Left forelimb (tissue), 1 donor: ENCODE measurements at places on chromosomes 16 and 17.
A peak's percentile ranks its signal among the peaks of the same experiment; 100 is the strongest.

GRCh38 chr17:56222255-56222654, 69.0 kb downstream of the ANKFN1 start:
- no peak for DNase-seq

DNA sequence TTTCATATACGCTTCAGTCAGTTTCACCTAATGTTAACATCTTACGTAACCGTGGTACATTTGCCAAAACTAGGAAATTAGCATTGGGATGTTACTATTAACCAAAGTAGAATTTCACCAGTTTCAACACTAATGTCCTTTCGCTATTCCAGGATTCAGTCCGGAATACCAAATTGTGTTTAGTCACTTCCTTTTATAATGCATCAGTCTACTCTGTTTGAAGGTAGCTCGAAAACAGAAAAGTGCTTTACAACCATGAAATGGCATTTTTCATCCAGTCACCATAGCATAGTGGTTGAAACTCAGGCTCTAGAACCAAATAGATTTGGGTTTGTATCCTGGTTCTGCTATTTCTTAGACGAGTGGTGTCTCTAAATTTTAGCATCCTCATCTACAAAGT, 29.4 kb downstream of the AP2B1 start:
- no peak for DNase-seq

DNA sequence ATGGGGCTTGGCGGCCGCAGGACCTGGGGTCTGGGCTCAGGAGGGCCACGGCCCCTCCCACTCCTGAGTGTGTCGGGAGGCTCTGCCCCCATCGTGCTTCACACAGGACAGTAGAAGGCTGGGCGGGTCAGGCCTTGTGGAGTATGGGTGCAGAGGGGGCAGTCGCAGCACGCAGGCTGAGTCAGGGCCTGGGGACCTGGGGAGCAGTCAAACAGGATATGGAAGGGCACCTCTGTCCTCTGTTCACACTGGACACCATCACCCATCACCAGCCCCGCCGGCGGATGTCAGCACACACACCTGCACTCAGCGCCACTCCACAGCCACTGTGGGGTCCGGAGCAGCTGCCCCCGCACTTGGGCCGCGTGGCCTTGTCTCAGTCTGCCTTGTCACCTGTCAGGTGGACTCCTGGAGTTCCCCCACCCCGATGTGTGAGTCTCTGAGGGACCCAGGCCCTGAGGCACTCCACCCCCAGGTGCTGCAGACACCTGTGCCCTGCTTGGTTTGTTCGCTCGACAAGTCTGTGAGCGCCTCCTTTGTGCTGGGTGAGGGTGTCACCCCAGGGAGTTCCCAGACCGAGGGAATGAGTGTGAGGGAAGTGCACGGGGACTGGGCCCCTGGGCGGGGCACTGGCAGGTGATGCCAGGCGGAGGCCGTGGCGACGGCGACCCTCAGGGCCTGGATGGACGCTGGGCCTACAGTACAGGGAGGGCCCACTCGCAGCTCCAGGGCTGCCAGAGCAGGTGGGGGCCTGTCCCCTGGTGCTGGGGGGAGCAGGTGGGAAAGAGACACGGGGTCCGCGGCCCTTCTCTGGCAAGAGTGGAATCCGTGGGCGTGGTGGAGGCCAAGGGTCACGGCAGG, 31.7 kb downstream of the ZFPM1 start:
- no peak for DNase-seq

- DNase-seq, result peak; percentile 20
Observed at GRCh38 chr17:66837226-66837625, 2.3 kb downstream of the CACNG5 start.

DNA sequence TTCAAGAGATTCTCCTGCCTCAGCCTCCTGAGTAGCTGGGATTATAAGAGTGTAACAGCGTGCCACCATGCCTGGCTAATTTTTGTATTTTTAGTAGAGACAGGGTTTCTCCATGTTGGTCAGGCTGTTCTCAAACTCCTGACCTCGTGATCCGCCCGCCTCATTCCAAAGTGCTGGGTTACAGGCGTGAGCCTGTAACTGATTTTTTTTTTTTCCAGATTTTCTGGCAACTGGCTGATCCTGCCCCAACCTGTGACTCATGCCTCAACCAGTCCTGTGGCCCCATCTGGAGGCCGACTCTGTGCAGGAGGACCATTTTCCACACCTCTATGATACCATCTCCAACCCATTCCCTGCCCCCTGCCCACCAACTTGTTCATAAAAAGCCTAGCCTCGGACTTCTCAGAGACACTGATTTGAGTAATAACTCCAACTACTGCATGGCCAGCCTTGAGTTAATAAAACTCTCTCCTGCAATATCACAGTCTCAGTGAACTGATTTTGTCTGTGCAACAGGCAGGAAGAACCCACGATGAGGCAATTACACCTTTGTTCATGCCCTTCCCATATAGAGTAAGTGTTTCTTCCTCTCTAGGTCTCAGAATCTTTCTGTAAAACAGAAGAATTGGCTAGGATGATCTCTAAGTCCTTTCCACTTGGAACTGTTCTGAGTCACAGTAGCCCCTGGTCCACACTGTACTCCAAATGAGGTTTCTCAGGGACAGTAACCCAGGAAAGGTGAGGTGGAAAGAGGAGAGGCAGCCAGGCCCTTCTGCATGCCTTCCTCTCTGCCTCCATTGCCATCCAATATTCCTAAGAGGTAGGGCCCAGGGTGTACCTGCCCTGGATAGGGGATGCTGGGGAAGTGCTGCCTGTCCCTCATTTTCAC, 8.8 kb upstream of the CNOT1 start:
- no peak for DNase-seq

DNA sequence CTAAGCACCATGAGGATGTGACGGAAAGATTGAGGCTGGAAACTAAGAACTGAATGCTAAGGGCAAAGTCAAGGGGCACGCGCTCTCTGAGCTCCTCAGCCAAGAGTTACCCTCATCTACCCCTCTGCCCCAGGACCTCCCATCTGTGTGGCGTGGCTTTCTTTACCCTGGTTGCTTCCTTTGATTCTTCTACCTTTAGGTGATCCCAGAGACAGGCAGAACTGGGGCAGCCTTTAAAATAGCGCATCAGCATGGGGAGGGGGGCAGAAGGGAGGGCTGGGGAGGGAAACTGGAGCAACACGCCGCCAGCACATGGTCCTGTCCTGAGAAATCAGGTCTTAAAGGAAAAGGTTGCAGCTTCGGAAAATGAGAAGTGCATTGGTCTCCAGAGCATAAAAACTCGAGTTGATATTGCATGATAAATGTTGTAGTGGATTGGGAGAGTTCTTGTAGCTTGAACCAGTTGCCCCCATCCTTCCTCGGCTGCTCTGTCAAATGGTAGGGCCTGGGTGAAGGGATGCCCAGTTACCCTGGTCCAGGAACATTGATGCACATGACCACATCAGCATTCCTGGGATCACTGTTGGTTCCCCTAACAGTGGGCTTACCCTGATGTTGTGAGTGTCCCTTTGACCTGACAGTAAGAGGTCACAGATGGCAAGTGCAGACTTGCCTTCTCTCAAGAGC, 29.7 kb downstream of the LDHD start:
- no peak for DNase-seq

DNA sequence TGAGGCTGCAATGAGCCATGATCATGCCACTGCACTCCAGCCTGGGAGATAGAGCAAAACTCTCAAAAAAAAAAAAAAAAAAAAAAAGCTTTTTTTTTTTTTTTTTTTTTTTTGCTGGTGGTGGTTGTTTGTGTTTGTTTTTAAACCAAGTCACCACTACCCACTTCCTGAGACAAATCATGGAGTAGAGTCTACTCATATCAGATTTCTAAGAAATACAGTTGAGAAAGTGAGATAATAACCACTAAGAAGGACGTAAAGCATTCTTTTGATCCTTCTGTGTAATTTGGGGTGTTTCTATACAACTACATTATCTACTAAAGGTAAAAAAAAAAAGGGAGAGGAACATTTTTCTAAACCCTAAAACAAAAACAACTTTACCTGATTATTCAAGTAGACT, 38.0 kb downstream of the AXIN2 start:
- DNase-seq, result no peak

DNA sequence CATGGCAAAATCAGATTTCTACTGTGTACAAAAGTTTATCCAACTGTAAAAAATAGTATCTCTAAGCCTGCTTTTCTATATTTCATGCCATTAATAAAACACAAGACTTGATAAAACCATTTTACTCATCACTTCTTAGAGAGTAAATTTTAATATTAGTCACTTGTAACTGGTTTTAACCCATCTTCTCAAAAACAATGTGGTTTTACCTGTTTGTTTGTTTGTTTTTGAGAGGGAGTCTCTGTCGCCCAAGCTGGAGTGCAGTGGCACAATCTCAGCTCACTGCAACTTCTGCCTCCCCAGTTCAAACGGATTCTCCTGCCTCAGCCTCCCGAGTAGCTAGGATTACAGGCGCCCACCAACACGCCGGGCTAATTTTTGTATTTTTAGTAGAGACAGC, 32.1 kb downstream of the UBE2G1 start:
- DNase-seq, result no peak

DNA sequence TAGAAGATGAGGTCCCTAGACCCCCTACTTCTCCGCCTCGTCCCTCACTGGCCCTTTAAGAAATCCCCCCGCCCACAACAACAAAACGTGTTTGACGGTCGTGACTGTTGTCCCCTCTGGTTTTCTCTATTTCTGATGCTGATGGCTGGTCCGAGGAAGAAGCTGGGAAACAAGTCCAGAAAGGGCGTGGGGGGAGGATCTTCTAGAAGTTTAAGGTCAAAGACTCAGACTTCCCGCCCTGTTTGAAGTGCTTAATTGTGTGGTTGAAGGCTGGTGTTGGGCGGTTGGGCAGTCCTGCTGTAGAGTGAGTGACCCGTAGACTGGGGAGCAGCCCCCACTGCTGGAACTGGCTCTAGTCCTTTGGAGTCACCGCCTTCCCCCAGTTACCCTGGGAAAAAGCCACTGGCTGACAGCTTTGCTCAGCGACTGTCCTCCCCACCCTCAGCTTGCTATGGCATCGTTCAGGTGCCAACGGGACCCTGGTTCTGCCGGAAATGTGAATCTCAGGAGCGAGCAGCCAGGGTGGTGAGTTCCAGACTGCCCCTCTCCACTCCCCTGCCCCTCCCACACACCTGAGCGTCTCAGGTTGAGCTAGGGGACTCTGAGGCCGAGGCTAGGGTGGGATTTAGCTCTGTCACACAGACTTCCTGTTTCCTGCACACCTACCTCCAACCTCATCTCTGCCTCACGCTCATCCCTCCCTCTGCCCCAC, 1.6 kb downstream of the MLLT6 start:
- no peak for DNase-seq

DNA sequence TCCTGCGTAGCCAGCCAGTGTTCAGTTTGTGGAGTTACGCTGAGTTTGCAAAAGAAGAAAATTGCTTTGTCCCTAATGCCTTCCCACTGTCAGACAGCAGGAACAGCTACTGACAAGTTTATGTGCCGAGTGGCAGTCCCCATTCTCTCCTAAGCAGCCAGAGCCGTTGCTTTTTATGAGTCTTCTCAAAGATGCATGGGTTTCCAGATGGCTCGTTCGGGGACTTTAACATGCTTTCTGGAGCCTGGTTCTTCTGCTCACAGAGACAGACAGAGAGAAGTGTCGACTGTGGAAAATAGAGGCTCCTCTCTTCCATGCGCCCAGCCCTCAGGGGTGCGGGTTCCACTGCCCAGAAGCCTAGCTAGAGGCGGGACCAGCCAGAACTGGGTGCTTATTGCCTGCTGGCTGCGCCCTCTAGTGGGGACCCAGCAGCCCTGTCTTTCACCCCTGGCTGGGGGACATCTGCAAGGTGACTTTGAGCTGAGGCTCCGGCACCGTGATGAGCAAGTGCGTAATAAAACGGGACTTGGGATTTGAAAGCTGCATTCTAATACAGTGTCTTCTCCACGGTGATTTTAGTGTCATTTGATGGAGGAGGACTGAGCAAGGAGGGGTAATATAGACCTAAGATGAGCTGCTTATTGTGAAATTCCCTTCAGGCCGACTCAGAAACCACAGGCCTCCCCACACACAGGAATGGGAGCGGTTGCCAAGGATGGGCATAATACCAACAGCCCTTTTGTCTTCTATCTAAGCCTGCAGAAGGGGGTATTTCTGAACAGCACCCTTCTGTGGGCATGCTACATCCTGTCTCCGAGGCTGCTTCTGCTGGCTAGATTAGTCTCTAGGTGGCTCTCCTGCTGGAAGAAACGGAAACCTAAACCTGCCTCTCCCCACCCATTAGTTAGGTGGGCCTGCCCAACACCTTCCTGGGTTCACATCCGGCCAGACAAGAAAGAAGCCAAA, 73.1 kb downstream of the CCDC182 start:
- DNase-seq, result peak; percentile 76
